NCI-H1694 (cell line): ENCODE measurements at places on chromosomes 2 and 18.

- no peak for DNase-seq
These were observed 313.2 kb downstream of the PIK3C3 start for GRCh38 chr18:42268186-42268725.

GRCh38 chr2:54556621-54557121 lies 100.5 kb downstream of the SPTBN1 start:
- no peak for DNase-seq

GRCh38 chr2:160666154-160667060 lies 172.8 kb upstream of the RBMS1 start:
- DNase-seq: no peak

GRCh38 chr2:177264209-177264692 lies 276 bp downstream of the NFE2L2 start:
- DNase-seq: no peak

DNA sequence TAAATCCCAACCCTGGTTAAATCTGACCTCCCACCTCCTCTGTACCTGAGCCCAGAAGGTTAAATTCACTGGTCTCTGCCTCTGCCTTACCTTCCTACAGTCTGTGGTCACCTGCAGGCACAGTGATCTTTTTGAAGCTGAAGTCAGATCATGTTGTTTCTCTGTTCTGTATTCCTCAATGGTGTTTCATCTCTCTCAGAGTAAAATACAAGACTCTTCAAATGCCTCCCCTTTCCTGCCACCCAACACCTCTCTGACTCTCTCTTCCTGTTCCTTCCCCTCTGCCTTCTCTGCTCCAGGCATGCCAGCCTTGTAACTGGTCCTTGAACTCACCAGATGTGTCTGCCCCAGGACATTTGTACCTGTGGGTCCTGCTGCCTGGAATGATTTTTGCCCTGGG lies 219.3 kb downstream of the UXS1 start:
- DNase-seq: no peak

DNA sequence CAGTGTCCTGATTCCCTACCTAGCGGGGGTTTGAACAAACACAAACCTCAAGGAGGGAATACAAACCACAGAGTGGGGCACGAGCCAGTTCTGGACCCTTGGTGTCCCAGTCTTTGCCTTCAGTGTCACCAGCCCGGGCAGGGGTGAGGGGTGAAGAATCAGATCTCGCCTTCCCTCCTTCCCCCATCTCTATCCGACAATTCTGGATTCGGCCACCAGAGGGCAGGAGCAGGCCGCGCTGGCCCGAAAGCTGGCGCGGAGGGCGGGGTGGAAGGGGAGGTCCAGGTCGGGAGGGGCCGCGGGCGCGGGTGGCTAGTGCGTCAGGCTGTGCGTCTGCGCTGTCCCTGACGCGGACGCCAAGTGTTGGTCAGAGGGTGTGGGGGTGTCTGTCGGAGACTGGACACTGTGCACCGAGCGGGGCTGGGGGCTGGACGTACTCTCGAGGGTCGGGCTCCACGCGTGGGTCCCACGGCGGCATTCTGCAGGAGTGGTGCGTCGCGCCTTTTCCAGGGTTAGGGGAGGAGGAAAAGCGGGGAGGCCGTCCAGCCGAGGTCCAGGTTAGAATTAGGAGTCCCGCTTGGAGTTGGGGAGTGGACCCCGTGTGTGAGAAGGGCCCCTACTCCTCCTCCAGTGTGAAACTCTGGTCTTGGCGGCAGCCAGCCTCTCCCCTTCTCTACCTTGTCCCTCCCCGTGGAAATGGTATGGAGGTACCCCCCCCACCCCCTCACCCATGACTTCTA lies 2.9 kb upstream of the CRYBA2 start:
- peak; percentile 85 for DNase-seq
